Body of pancreas (tissue), 4 donors: ENCODE measurements at places on chromosomes 7 and 10.
A peak's percentile ranks its signal among the peaks of the same experiment; 100 is the strongest.

DNA sequence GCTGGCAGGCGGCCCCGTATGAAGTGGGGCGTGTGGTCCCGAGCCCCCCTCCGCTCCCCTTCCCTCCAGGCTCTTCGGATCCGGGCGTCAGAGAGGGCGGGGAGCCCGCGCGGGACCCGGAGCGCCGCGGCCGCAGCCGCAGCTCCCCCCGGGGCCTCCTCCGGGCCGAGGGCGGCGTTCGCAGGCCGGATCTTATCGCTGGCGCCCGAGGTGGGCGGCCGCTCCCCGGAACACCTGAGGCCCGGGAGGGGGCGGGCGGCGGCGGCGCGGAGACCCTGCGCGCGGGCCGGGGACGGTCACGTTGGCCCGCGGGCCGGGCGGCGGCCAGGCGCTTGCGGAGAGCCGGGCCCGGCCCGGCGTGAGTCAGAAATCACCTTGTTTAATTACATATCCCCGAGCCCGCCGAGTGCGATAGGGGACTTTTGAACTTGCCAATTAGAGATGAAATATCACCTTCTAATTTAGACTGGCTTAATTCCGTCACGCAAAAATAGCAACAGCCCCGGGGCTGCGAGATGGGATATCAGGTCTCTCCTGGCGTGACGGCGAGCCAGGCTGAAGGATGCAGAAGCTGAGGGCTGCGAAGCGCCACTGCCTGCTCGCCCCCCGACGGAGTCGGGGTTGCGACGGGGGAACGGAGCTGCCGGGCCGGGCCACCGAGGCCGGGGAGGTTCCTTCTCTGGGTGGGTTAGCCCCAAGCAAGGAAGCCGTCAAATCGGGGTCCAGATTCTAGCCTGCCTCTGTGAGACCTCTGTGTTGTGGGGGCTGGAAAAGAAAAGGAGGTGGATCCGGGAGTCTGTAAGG lies 43.4 kb downstream of the LDB3 start:
- peak; percentile 47 for DNase-seq

- DNase-seq, result peak; percentile 97
These were observed 32.8 kb downstream of the IL15RA start for GRCh38 chr10:5944389-5945189.

- DNase-seq, result no peak
These were observed 247.7 kb downstream of the AHR start for GRCh38 chr7:17546189-17546588.

GRCh38 chr10:133186416-133187090 lies 26.5 kb downstream of the KNDC1 start:
- DNase-seq, result no peak

GRCh38 chr7:115009736-115010440 lies 88.0 kb downstream of the MDFIC start:
- no peak for DNase-seq

DNA sequence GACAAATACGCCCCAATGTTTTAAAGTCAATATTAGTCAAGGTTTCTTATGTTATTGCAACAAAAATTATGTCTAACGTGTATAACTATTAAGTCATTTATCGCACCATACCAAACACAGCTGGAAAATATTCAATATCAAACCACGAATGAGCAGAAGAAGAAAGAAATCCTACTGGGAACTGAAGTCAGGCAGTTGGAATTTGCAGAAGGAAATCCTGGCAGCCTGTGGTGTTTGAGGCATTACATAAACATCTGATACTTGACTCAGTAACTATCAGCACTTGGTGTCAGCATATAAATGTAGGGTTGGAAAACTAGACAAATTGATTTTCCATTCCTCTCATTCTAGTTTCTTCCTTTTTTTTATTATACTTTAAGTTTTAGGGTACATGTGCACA lies 83.4 kb upstream of the NUPR2 start:
- DNase-seq, result no peak

DNA sequence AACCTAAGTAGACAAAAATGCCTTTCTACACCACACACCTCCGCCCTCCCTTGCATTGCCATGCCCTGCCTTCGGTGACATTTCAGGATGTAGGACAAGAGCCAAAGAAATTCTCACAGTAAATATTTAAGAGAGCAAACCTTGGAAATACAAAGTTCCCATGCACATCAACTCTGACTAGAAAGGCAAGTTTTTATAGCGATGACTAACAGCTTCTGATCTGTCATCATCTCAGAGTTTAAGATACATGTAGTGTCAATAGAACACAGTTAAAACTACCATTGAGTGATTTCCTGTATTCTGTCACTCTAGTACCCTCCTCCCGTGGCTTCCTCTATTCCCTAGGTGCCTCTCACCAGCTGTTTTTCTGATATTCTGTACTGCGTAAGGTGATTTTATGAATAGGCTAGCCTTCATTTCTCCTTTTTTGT lies 20.7 kb downstream of the SLC16A9 start:
- no peak for DNase-seq

GRCh38 chr7:104275900-104276299 lies 52.5 kb upstream of the LHFPL3 start:
- no peak for DNase-seq
